ENCODE measurements at places on chromosomes 7 and 10.
A peak's percentile ranks its signal among the peaks of the same experiment; 100 is the strongest.

- DNase-seq, result no peak
These were observed 20.4 kb upstream of the LMTK2 start for GRCh38 chr7:98086281-98086718.

DNA sequence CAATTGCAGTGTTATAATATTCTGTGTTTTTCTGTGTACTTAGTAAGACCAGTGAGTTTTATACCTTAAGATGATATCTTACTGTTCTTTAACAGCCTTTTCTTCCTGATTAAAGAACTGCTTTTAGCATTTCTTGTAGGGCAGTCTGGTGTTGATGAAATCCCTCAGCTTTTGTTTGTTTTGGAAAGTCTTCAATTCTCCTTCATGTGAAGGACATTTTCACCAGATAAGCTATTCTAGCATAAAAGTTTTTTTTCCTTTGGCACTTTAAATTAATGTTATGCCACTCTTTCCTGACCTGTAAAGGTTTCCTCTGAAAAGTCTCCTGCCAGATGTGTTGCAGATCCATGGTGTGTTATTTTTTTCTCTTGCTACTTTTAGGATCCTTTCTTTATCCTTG lies 1059.8 kb downstream of the LRMDA start:
- no peak for DNase-seq

DNA sequence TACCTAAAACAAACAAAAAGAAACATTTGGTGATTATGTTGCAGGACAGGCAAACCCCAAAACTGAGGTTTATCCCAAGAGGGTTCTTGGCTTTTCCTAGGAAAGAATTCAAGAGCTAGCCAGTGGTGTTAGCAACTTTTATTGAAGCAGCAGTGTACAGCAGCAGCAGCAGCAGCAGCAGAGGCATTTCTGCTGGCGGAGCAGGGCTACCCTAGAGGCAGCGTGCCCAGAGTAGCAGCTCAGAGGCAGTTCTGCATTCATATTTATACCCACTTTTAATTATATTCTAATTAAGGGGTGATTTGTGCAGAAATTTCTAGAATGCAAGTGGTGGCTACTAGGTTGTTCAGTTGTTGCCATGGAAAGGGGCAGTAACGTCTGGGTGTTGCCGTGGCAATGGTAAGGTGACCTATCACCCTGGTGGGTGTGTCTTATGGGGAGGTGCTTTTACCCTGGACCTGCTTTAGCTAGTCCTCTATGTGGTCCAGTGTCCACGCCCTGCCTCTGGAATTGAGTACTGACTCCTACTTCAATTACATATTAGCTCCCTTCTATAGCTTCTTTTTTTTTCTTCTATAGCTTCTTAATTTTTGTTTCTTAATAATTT lies 53.9 kb downstream of the VCL start:
- no peak for DNase-seq

- DNase-seq, result no peak
These were observed 42.2 kb downstream of the AHR start for GRCh38 chr7:17340655-17341054.

DNA sequence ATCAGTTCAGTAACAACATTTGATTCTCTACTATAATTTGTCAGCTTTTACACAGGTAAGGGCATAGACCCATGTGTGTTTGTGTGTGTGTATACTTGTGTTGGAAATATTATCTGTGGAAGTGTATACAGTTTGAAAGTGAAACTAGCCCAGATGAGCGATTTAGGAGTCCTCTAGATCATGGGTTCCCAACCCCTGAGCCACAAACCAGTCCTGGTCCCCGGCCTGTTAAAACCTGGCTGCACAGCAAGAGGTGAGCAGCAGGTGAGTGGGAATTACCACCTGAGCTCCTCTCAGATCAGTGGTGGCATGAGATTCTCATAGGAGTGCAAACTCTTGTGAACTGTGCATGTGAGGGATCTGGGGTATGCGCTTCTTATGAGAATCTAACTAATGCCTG lies 1221.5 kb upstream of the SORCS1 start:
- no peak for DNase-seq

GRCh38 chr10:26939290-26939961 lies 78.7 kb upstream of the ABI1 start:
- no peak for DNase-seq

GRCh38 chr7:7793249-7793648 lies 74.8 kb upstream of the RPA3 start:
- DNase-seq, result no peak

DNA sequence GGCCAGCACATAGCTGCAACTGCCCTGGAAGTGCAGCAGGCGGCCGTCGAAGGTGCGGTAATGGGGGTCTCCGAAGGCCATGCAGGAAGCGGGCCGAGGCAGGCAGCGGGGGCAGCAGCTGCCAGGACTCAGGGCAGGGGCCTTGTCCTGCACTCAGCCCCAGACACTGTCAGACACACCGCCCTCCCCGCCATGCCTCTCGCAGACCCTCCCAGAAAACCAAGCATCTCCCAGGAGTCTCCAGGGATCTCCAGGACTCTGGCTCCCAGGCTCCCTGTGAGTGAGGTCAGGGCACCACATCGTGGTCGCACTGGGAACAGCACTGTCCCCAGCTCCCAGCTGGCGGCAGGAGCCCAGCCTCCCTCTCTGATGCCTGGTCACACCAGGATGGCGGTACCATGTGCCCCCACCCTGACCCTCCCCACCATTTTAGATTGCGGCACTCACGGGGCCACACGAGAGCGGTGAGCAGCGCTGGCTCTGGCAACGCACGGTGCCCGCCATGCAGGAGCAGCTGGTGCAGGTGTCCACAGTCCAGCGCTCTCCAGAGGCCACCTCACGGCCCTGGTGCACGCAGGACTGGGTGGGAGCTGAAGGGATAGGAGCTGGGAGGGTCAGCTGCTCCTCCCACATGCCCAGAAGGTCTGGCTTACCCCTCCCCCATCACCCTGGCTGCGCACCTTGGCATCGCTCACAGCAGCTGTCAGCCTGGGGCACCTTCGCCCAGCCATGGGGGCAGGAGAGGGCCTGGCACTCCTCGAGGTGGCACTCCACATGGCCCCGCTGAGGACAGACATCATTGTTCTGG lies 17.5 kb downstream of the ATP6V1F start:
- peak; percentile 44 for DNase-seq

DNA sequence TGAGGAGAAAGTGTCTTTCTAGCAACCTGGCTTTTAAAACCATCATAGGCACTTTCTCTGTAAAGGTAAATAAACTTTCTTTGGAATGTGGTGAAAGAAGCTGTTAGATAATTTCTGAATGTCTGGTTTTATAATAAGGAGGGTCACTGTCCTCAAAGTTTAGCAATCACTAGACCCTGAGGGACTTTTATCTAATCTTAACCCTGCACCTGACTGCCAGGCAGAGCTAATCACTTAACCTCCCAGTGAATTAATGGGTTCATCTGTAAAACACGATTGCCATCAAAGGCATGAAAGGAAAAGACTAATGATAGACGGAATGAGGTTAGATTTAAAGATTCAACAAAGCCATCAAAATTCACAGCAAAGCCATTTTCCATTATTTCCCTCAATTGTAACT lies 553.8 kb downstream of the GRM8 start:
- DNase-seq, result no peak

DNA sequence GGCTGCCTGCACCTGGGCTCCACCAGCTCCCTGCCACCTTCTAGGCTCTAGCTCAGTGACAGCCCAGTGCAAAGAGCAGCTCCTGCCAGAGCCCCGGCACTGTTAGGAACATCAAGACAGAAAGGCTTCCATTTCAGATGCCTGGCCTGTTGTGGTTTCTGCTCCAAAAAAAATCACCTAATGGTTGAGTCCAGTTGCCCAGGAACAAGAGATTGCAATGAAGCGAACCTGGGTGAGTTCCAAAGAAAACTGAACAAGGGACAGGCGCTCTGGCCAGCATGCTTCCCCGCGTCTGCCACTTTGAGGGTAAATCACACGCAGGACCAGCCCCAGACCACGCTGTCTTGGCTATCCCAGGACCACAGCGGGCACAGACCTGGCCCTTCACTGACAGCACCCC lies 47.0 kb upstream of the RASGEF1A start:
- DNase-seq, result no peak

DNA sequence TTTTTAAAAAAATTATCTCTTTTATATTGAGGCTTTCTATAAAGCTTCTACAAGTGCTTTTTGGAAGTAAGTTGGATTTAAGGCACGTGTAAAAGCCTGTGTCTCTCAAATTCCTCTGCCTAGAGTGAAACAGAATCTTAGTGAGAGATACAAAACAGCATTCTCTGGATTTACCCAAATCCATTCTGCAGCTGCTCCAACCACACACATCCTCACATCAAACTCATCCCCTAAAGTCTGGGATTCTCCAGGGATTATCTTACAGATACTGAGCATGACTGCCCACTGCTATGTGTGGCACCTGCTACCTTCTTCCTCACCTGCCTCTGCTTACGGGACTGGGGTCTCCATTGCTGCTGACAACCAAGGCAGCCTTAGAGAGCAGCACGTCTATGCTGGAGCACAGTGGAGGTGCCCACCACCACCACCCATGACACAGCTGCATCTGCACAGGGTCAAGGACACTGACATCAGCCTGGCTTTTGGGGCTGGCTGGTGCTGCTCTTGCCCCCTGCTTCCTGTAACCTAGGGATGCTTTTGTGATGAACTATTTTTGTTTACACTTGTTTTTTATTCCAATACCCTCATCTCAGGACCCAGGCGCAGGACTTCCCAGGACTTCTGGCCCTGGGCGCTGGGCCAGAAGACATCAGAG lies 139.2 kb upstream of the NAMPT start:
- no peak for DNase-seq
